Activated CD4-positive, alpha-beta T cell treated with anti-CD3 and anti-CD28 coated beads for 36 hours (primary cell): ENCODE measurements at places on chromosomes 13 and 19.

GRCh38 chr13:64414381-64414780, 2815.8 kb downstream of the PCDH9 start:
- DNase-seq, result no peak

- DNase-seq, result no peak
Observed at GRCh38 chr19:10601999-10602329, 14.9 kb upstream of the AP1M2 start.

GRCh38 chr13:113182046-113182445, 23.6 kb downstream of the PROZ start:
- DNase-seq, result no peak

DNA sequence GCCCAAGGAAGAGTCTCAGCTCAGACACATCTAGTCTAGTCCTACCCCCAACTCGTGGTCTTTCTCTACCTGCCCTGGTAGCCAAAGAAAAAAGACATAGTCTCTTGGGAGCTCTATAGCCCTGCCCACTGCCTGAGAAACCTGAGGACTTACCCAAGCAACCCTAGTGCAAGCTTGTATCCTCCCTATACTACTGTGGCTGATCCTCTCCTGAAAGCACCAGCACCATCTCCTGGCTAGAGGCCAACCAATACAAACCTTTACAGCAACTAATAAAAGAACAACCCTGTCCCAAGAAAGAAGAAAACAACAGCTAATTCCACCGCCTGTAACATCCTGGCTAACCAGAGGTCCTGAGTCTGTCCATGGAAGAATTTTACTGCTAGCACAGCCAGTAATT, 532.4 kb downstream of the SLITRK6 start:
- no peak for DNase-seq
